ENCODE measurements at places on chromosomes 1 and 21. TPM values are rescaled to one million over a fixed set of nuclear protein-coding genes. Genes with fewer than 3 reads are reported as not detected.

The ACOT11 gene
- 20.8 TPM for total RNA-seq

The MR1 gene
- total RNA-seq, result 10.6 TPM

The CD1D gene
- total RNA-seq, result not detected

DNA sequence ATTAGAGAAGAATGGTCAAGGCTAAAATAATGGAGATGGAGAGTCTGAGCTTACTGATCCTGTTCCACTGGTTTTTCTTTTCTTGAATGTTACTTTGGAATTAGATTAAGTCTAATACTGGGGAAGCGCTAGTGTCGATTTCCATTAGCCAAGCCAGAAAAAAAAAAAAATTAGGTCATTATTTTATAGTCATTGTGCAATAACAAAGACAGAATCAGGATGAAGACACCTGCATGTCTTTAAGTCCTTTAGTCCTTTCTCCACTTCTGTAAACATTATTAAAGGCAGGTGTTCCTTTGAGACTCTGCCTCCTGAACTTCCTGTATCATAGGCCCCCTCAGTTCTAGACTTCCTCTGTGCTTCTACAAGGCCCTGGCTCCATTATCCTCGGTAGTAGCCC lies 42.8 kb downstream of the MYSM1 start:
- no peak overlapping the region for H3K4me3 ChIP-seq
- H3K4me1 ChIP-seq, result no peaks in the 10 kb centered on the region
- peak overlapping the region; percentile 30 for H3K27ac ChIP-seq
- peaks cover 74% of the 10 kb centered on the region for H3K36me3 ChIP-seq
- no peak for DNase-seq

- no peak for DNase-seq
- no peaks in the 10 kb centered on the region for H3K27me3 ChIP-seq
- H3K27ac ChIP-seq, result no peak overlapping the region
- H3K4me1 ChIP-seq, result peaks cover 8% of the 10 kb centered on the region
- no peak overlapping the region for H3K4me3 ChIP-seq
- peaks cover 100% of the 10 kb centered on the region for H3K36me3 ChIP-seq
Measured at GRCh38 chr1:12279728-12280464, 50.1 kb downstream of the VPS13D start.

GRCh38 chr1:31980835-31981455 lies 32.7 kb upstream of the KHDRBS1 start:
- H3K27me3 ChIP-seq, result no peaks in the 10 kb centered on the region
- no peak overlapping the region for H3K4me3 ChIP-seq
- no peaks in the 10 kb centered on the region for H3K36me3 ChIP-seq
- peaks cover 14% of the 10 kb centered on the region for H3K4me1 ChIP-seq
- DNase-seq, result no peak
- H3K27ac ChIP-seq, result no peak overlapping the region

DNA sequence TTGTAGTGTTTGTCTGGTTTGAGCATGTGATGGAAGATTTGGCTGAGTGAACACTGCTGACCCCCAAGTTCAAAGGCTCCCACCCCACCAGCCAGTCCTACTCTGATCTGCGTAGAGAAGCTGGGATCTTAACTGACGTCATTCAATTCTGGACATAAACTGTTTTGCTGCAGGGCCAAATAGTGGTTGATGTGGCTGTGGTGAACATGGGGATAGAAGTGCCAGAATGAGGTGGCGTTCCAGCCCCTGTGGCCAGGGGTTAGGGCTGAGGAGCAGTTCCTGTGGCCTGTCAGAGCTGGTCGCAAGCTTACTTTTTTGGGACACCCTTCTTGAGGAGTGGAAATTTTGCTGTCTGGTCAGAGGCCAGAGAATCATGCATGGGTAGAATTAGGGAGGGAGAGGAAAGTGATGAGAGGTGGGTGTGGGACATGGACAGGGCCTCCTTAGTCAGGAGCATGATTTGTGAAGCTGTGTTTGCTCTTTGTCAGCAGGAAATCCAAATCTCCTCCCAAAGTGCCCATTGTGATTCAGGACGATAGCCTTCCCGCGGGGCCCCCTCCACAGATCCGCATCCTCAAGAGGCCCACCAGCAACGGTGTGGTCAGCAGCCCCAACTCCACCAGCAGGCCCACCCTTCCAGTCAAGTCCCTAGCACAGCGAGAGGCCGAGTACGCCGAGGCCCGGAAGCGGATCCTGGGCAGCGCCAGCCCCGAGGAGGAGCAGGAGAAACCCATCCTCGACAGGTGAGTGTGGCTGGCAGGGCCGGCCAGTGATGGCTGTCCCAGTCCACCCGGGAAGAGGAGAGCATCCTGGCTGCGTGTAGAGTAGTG lies 25.9 kb downstream of the SZRD1 start:
- no peaks in the 10 kb centered on the region for H3K27me3 ChIP-seq
- no peak overlapping the region for H3K4me3 ChIP-seq
- DNase-seq, result no peak
- H3K36me3 ChIP-seq, result peaks cover 12% of the 10 kb centered on the region

DNA sequence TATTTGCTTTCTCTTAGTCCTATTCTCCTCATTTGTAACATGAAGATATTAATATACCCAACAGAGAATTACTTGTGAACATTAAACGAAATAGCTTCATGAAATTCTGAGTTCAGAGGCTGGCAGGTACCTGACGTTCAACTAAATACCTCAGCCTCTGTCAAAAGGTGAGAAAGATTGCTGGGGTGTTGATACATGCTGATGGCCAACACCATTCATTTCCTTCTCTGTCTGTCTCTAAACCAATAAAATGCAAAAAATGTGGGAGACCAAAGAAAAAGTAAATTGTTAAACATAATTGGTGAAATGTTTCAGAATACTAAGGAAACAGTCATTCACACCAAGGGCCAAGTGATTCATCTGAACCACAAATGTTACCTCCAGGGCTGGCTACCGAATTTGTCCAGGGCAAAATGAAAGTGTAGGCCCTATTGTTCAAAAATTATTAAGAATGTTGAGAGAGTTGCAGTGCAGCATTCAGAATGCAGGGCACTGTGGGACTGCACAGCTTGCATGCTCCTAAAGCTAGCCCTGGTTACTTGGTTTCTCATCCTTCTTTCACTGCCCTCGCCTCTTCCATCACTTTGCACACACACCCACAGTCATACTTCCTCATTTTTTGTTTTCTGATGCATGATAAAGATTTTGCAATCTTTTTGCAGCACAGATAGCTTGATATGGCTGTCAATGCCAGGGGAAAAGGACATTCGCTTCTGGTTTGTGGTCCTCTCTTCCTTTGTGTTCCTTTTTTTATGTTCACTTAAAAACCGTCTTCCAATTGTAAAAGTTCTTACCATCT lies 414.3 kb upstream of the NR5A2 start:
- no peak overlapping the region for H3K27ac ChIP-seq
- no peaks in the 10 kb centered on the region for H3K4me1 ChIP-seq
- H3K27me3 ChIP-seq, result no peaks in the 10 kb centered on the region
- no peaks in the 10 kb centered on the region for H3K36me3 ChIP-seq
- no peak for DNase-seq

- H3K27ac ChIP-seq, result peak within 1 kb of the TSS; percentile 95
- H3K36me3 ChIP-seq, result no peaks in the 10 kb centered on the region
- H3K27me3 ChIP-seq, result no peaks in the 10 kb centered on the region
- no peak for DNase-seq
- H3K4me1 ChIP-seq, result peaks cover 50% of the 10 kb centered on the region
- peak within 1 kb of the TSS; percentile 45 for H3K4me3 ChIP-seq
Measured at GRCh38 chr1:167629681-167630567, at the start of gene RCSD1. Gene RCSD1, plus strand, starts transcription at chr1:167630232. Its CDS starts 192 bp downstream, at chr1:167630424.

- H3K4me3 ChIP-seq, result no peak overlapping the region
- DNase-seq, result no peak
- H3K4me1 ChIP-seq, result no peaks in the 10 kb centered on the region
- H3K27me3 ChIP-seq, result no peaks in the 10 kb centered on the region
- H3K27ac ChIP-seq, result no peak overlapping the region
Measured at GRCh38 chr1:76238094-76238628, 163.6 kb downstream of the ST6GALNAC3 start.

GRCh38 chr1:248848602-248849001 lies 10.3 kb downstream of the ZNF692 start:
- peaks cover 24% of the 10 kb centered on the region for H3K4me1 ChIP-seq
- DNase-seq, result no peak
- H3K27me3 ChIP-seq, result no peaks in the 10 kb centered on the region
- H3K36me3 ChIP-seq, result peaks cover 21% of the 10 kb centered on the region

GRCh38 chr1:226519716-226520598 lies 28.6 kb upstream of the STUM start:
- no peak overlapping the region for H3K4me3 ChIP-seq
- H3K4me1 ChIP-seq, result no peaks in the 10 kb centered on the region
- H3K27me3 ChIP-seq, result no peaks in the 10 kb centered on the region

- DNase-seq, result no peak
- H3K4me1 ChIP-seq, result peaks cover 36% of the 10 kb centered on the region
- no peaks in the 10 kb centered on the region for H3K27me3 ChIP-seq
Measured at GRCh38 chr1:1875932-1876331, 15.0 kb downstream of the GNB1 start.

Data from esophagus squamous epithelium (tissue), 5 donors.